Right lung (tissue), 10 donors: ENCODE measurements at places on chromosomes 7 and 10. TPM values are rescaled to one million over a fixed set of nuclear protein-coding genes. Genes with fewer than 3 reads are reported as not detected.
A peak's percentile ranks its signal among the peaks of the same experiment; 100 is the strongest.

NPY gene
- 1.0 TPM for polyA plus RNA-seq

CHN2 gene
- 3.2 TPM for polyA plus RNA-seq

DNA sequence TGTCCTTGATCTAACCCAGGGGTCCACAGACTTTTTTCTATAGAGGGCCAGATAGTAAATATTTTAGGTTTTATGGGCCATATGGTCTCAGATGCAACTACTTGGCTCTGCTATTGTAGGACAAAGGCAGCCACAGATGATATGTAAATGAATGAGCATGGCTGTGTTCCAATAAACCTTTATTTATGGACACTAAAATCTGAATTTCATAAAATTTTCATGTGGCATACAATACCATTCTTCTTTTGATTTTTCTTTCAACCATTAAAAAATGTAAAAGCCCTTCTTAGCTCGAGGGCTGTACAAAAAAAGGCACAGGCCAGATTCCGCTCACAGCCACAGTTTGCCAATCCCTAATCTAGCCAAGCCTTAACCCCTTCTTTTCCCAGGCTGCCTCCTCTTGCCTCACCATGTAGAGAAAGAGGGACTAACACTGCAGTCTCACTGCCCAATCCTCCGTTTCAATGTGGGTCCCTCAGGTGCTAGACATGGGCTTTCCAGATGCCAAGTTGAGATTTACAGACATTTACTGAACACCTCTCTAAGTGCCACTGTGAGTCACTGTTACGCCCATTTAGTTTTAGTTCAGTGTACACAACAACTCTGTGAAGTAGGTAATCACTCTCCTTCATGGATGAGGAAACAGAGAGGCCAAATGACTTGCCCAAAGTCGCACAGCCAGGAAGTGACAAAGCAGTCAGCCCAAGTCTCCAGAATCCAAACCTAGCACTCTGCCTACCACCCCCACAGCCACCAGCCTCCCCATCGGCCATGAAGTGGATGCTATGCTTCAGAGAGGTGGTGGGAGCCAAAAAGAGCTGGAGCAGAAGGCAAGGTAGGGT, 132.6 kb upstream of the PDLIM1 start:
- no peak for DNase-seq

- no peak for DNase-seq
These were observed 8.1 kb downstream of the IL2RA start for GRCh38 chr10:6053816-6054631.

DNA sequence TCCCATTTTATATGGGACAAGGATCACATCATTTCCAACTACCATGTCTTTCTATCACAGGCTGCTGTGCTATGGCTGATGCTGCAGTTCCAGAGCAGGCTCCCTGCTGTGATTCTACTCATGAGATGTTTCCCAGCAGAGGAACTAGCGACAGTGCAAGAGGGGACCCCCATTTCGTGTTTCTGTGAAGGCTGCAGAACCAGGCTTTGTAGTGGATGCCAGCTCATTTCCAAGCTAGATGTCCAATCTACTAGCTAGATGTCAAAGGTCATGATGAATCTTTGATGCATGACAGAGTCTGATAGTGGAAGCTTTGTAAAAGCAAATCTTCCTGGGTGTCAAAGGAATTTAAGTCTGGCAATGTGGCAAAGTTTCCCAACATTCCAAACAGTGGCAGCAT, 21.2 kb upstream of the MYO3A start:
- DNase-seq = no peak

DNA sequence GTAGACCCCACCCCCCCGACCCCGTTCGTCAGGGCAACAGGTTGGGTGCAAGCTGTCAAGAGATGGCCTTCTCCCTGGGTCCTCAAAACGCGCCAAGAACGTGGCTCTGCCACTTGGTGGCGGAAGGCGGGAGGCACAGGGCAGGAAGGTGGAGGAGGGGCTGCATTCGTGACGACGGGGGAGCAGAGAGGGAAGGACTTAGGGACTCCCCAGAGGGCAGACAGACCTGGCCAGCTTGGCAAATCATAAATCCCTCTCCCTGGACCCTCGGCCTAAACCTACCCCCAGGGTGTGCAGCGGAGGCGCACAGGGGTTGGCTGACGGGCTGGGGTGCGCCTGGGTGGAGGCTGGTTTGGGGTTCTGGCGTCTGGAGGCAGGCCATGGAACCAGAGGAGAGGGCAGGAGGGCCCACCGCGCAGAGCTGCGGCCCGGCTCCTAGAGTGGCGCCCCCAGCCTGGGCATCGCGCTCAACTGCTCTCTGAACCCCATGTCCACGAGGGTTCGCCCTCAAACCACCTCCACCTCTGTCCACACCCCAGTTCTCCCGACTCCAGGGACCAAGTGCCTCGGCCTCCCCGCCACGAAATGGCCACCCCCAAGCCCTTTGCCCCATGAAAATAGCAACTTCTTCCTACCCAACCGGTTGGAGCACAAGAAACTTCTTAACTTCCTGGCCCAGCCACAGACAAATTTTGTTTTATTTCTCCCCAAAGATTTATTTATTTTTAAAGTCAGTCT, 10.8 kb upstream of the GATA3 start:
- no peak for DNase-seq

DENND10 gene
- 35.7 TPM for polyA plus RNA-seq

DNA sequence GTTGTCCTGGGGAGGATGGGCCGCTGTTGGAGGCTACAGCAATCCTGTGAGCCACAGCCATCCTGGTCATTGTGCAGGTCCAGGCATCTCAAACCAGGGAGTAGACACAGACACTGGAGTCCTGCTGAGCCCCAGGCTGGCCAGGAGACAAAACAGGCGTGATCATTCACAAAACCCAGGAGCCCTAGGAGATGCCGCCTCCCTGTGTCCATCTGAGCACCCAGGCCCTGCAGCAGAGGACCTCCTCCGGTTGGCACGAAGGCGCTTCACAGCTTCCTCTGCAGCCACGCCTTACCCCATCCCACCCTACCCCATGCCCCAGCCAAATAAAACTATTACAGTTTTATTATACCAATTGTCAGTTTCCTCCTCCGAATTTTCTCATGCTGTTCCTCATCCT, 183.6 kb downstream of the PLXNA4 start:
- DNase-seq = no peak

MEOX2 gene
- polyA plus RNA-seq = 154 TPM

DNA sequence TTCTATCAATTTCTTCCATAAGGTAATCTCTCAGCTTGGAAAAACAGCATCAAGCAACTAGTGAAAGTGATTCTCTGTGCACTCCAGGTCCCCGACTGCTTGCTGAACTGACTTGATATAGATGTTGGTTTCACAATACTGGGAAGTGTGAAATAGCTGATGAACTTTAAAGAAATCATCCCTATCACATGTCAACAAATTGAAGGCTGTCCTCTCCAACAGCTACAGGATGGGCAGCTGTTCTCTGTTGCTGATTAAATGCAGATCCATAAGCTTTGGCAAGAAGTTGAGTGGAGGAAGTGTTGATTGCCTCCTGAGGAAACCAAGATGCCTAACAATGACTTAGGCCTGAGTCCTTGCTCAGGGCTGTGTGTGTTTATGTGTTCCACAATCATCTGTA, 130.4 kb upstream of the GDF10 start:
- DNase-seq = no peak

DNA sequence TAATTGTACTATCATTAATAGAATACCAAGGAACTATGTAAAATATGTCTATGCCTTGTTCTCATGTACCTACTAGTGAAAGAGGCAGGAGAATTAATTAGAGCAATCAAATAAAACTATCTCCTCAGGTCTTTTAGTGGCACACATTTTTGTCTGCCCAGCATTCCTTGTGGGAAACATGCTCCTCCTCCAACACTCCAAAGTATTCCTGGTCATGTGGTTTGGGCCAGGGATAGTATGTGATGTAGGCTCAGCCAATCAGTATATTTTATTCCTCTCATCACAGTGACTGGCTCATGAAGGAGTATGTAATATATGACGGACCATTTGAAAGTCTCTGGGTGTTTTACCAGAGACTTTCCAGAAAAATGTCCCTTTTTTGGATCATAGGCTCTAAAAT, 16.7 kb upstream of the SYPL1 start:
- DNase-seq = no peak

DNA sequence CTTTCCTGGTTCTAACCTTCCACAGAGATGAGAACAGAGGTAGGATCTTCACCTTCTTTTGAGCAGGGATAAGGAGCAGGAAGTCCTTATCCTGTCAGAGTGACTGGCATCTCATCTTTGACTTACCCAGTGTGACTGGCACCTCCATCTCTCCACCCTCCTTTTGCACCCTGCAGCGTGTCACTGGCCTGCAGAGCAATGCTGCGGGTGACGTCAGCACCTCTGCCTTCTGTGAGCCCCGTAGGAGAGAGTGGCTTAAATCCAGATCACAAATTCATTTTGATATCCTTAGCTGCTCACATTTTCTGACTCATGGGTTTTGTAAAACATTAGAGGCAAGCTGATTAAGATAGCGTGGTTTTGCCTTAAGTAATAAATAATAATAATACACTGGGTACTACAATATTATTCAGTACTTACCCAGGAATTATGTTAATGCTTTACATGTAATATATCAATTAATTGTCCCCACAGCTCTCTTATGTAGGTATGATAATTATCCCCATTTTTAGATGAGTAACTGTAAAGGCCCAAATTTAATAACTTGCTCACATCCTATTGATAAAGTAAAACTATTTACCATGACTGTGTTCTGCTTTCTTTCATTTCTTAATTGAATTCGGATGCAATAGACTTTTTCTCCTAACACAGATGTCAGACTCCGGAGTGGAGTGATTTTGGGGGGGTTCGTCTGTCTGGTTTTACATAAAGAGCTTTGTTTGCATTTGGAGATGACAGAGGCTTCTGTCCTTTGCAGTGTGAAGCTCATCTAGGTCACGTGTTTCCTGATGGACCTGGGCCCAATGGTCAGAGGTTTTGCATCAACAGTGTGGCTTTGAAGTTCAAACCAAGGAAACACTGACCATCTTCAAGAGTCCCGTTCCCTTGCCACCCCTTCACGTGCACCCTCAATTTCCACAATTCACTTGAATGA, 24.9 kb downstream of the MSRB2 start:
- no peak for DNase-seq

GRCh38 chr7:124033095-124033806, 384 bp upstream of the TMEM229A start:
- DNase-seq = peak; percentile 60

C10orf95 gene
- 1.4 TPM for polyA plus RNA-seq

MAGI2 gene
- polyA plus RNA-seq = 6.3 TPM

NEBL gene
- polyA plus RNA-seq = 22.5 TPM

ACSM6 gene
- polyA plus RNA-seq = 0.63 TPM

DNA sequence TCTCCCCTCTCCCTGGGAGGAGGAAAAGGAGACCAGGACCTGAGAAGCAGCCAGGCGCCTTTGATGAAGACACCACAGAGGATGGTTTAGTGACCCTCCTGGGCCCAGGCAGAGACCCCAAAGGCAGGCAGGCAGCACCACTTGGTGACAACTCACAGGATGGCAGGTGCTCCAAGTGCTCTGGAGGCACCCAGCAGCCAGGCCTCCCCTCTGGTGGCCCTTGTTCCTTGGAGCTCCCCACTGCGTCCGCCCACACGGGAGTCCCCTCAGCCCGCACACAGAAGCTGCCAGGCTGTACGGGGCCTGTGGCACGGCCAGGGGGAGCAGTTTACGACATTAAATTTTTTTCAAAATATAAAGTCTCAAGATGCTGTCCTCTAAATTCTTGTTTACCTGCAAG, 607.1 kb upstream of the FOXK1 start:
- DNase-seq = no peak

DNA sequence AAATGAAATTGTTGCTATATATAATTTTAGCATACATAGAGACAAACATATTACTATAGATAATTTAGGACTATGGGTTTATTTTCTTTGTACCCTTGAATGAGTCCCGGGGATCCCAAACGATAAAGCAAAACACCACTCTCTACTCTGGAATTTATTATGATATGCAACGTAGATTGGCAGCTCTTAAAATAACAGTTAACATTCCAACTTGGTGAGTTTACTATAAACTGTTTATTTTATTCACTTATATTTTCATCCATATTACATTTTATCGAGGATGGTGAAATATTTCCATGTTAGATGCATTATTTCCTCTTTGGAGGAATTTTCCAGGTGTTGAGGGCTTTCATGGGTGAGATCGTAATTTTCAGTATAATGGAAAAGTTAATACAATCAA, 138.7 kb upstream of the DGKB start:
- no peak for DNase-seq

DNA sequence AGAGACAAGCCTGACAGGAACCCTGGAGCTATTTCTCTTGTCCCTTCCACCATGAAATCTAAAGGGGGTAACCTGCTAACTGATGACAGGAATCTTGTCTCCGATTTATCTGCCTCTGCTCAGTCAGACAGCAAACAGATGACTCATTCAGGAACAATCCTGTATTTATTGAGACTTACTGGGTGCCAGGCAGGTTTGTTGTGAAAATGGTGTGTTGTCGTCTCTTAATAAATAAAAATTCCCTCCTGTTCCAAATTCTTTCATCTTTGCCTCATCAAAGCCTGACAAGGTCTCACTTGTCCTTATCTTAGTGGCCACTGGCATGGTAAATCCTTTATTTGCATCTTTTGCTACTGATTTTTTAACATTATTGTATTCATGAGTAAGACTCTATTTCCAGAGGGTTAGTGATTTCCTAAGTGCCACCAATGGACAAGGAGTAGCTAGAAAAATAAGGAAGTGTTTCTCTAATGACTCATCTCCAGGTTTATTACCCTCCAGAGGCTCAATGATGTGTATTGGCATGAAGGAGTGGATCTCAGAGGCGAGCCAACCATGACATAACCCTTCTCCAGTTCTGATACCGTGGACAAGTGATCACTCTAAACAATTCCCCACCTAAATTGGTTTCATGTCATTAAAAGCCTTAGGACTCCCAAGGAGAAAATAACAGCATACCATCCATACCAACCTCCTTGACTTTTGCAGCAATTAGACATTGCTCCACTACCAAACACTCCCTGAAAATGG, 724.0 kb downstream of the GRID1 start:
- no peak for DNase-seq

- DNase-seq = no peak
These were observed 7.5 kb downstream of the NRP1 start for GRCh38 chr10:33326933-33327332.

DNA sequence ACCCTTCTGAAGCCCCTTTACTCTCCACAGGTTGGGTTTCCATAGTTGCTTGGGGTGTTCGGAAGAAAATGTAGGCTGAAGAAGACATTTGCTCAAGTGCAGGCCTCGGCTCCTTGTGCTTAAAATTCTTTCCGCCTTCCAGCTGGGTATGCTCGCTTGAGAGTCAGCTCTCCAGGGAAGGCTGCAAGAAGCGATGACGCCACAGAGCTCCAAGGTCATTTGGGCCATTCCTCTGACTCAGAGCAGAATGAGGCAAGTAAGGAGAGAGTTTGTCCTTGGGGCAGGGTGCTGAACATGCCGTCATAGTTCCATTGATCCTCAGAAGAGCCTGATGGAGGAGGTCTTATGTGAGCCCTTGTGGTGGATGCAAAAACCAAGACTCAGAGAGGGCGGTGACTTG, 27.4 kb upstream of the HSPA12A start:
- no peak for DNase-seq

KAZALD1 gene
- 8.4 TPM for polyA plus RNA-seq

GRCh38 chr7:134470864-134471263, 12.0 kb upstream of the AKR1B1 start:
- DNase-seq = no peak

DNA sequence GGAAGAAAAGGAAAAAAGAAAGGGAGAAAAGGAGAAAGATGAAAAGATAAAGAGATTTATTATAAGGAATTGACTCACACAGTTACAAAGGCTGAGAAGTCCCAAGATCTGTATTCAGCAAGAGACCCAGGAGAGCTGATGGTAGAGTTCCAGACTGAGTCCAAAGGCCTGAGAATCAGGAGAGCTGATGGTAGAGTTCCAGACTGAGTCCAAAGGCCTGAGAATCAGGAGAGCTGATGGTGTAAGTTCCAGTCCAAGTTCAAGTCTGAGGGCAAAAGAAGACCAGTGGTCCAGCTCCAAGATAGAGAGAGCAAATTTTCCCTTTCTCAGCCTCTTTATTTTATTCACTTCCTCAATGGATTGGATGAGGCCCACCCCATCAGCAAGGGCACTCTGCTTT, 97.3 kb upstream of the AOAH start:
- no peak for DNase-seq
